ENCODE measurements at places on chromosomes 5 and 9. TPM values are rescaled to one million over a fixed set of nuclear protein-coding genes. Genes with fewer than 3 reads are reported as not detected.

Gene TRPM6
- 1.4 TPM for total RNA-seq

Gene KIAA1958
- 2.8 TPM for total RNA-seq

Gene ZNF354C
- 0.53 TPM for total RNA-seq

Gene B4GALT1
- 209 TPM for total RNA-seq

Gene PTGER4
- 3.3 TPM for total RNA-seq

Measured in A549 treated with ZK216348 at 1 μM for 4 hours (cell line).